ENCODE measurements at places on chromosomes 6 and 20.

GRCh38 chr20:19275630-19276071, 63.2 kb downstream of the SLC24A3 start:
- no peak for DNase-seq

DNA sequence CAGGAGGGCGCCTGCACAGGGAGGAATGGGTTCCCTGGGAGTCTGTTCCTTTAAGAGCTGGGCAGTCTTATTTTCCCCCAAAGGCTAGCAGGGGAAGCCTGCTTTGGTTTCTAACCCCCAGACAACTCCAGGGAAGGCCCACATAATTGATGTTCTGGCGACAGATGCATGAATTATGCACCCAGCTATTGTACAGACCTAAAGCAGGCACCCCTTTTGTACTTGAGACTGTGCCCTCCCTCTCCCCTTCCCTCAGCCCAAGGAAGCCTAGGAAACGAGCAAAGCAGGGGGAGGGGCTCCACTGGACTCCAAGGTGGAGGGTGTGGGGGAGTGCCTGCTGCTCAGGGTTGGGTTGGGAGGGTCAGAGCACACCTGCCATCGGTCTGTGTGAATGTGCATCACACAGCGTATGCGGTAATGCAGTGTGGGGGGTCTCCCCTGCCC, 102.1 kb downstream of the KCNB1 start:
- DNase-seq, result no peak

DNA sequence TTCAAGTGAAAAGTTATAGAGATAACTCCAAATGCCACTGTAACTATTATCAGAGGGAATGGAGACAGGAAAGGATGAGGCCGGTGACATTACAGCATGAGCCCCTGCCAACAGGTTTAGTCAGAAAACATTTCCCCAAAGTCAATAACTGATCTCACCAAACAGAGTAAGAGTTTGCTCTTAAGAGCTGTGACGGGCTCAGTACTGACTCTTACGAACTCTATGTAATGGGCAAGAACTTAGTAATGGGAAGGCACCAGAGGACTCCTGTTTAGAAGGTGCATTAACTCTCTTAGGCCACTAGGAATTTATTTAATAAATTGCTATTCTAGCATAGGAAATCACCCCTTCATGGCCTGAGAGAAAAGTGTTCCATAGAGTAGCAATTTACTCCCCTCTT, 76.8 kb downstream of the SAMD5 start:
- DNase-seq, result no peak

DNA sequence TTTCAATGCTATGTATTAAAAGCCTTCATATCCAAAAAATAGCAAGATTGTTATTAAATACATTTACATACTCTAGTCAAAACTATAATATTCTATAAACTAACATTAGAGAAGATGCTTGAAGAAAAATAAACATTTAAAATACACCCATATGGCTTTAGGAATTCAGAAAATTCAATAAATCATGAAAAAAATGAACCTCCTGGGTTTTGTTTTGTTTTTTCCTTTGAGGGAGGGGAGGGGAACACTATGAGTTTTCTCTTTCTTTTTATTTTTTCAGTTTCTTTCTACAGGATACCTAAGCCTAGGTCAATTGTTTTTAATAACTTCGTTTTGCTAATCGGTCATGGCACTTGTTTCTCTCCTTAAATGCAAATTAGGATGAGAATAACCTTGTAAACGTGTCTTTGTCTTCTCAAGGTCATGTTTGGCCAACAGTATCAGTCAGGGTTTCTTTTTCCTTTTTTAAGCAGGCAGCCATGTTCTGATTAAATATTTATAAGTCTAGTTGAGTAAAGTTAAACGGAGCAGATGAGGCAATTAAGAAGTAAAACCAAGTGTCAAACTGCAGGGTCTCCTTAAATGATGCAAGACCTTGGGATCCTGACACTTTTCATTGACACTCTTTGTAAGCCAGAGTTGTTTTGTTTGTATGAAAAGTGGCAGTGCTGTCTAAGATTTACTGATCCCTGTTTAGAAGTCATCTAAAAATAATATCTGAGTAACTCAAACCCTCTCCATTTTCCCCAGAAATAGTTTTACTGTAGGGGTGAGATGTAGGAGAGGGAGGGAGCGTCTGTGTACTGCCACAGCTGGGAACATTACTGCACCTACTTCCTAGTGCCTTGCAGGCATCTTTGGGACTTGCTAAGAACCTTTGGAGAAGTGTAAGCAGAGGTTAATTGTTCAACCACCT, 392.3 kb downstream of the PLCB1 start:
- no peak for DNase-seq

Data from NCI-H774 (cell line).